ENCODE measurements at places on chromosomes 7 and 10.

DNA sequence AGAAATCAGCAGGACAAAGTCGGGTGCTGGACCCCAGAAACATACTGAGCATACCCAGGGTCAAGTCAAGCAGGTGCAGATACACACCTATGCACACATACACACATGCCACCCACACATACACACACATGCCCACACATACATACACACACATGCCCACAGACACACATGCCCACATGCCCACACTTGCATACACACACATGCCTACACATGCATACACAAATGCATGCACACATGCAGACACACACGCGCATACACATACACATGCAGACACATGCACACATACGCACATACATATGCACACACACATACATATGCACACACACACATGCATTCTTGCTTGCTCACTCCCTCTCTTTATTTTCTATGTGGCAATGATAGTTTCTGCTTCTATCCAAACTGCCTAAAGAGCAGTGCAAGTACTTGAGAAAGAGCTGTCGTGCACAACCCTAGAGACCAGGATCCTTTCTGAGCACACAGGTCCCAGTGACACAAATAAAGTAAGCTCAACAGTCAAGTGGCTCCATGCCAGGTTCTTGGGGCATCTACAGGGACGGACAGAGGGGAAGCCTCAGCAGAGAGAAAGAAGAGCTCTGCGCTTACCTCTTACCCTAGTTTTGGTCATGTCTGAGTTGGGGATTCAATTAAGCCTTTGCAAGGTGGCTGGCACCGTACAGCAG, 83.7 kb downstream of the EBF3 start:
- DNase-seq, result no peak

DNA sequence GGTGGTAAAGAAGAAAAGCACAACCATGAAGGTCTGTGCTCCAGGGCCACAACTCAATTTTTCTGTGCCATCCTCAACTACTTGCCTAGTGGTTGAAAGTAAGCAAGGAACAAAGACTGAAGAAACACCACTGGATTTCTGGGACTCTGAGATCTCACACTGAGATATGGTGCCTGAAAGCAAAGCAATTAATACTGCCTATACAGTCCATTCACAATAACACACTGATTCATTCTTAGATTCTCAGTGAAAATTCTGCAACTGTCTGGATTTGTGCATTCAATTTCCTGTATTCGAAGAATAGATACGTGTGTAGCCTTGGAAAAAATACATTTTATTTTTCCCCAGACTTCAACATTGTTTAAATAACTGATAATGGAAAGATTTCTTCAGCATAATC, 116.4 kb upstream of the FAM133B start:
- no peak for DNase-seq

- DNase-seq, result no peak
Measured at GRCh38 chr10:88490231-88490980, 92.7 kb downstream of the RNLS start.

GRCh38 chr7:156473476-156474240, 166.9 kb upstream of the RNF32 start:
- DNase-seq, result peak; percentile 57

- no peak for DNase-seq
Measured at GRCh38 chr10:86195521-86196157, 171.0 kb downstream of the GRID1 start.

DNA sequence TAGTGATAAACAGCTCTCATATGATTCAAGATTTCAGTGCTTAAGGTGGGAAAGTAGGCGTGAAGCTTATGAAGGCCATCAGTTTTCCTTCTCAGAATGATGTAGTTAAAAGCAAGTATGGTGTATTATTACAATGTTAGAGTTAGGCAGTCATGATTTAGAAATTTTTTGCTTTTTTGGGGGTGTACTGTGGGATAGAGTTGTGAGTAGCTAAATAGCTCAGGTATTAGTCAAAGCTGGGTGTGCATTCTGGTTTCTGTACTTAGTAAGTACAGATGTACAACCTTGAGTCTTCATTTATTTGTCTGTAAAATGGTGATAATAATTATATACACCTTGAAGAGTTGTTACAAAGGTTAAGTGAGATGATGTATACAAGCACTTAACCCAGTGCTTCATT, 52.2 kb downstream of the R3HCC1L start:
- no peak for DNase-seq

DNA sequence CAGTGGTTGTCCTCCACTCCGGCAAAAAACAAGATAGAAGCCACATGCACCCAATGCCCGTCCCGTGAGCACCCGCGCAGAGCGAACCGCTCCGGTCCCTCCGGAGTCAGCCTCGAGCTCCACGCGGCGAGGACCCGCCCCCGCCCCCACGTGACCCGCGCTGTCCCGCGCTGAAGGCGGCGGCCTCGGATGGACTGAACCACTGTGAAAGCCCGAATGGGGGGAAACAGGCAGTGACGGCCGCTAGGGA, 766 bp upstream of the EIF3B start:
- peak; percentile 86 for DNase-seq

GRCh38 chr7:156941393-156942182, 7.9 kb upstream of the NOM1 start:
- no peak for DNase-seq

DNA sequence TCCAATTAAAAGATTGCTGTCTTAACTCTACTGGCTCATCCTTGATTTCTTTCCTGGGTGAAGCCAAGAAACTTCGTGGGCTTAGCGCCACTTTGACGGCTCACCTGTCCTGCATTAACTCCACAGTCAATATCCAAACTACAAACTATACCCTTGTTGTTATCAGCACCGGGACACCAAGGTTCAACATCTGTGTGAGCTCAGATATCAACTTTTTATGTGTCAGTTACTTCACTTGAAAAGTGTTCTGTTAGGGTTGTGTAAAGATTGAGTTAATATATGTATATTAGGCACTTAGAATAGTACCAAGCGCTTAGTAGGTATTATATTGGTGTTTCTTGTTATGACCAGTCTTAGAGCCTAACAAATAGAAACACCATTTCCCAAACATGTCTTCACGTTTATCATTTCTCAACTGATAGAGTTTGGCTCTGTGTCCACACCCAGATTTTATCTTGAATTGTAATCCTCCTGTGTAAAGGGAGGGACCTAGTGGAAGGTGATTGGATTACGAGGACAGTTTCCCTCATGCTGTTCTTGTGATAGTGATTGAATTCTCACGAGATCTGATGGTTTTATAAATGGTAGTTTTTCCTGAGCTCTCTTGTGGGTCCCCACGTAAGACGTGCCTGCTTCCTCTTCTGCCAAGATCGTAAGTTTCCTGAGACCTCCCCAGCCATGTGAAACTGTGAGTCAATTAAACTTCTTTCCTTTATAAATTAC, 19.0 kb upstream of the ST8SIA6 start:
- no peak for DNase-seq

DNA sequence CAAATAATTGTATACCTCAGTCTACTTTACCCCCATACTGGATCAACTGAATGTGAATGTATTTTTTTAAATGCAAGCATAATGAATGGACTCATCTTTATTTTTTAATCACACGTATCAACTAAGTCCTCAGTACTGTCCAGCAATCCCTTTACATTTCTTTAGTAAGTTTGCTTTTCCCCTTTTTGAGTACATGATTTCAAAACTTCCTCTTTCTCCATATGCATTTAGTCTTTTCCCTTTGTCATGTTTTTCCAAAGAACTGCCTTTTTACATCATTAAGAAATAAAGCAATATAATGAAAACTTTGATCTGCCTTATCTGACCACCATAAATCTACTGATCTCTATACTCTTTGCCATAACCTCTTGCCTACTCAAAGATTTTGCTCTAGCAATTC, 182.5 kb upstream of the AKR1E2 start:
- DNase-seq, result no peak

GRCh38 chr10:82092111-82092510, 217.1 kb downstream of the NRG3 start:
- no peak for DNase-seq

GRCh38 chr10:121406823-121407545, 191.3 kb downstream of the FGFR2 start:
- peak; percentile 67 for DNase-seq

GRCh38 chr10:29671228-29671780, 36.5 kb upstream of the SVIL start:
- DNase-seq, result no peak

- DNase-seq, result peak; percentile 98
Measured at GRCh38 chr7:155860840-155861479, 48.7 kb upstream of the SHH start.

DNA sequence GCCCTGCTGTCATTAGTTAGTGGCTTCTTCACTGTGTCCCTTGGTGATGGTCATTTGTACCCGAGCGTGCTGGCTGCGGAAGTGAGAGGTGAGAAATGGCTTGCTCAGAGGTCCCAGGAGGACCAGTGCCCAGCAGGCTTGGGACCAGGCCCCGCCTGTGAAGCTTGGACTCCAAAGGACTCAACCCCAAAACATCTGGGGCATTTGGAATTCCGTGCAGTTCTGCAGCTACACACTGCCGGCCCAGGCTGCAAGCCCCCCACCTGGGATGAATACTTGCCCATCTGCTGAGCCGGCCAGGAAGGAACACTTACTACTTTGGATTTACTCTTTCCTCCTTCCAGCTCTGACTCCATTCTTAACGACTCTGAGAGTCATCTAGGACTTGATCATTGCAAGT, 18.0 kb downstream of the ECHDC3 start:
- DNase-seq, result no peak

DNA sequence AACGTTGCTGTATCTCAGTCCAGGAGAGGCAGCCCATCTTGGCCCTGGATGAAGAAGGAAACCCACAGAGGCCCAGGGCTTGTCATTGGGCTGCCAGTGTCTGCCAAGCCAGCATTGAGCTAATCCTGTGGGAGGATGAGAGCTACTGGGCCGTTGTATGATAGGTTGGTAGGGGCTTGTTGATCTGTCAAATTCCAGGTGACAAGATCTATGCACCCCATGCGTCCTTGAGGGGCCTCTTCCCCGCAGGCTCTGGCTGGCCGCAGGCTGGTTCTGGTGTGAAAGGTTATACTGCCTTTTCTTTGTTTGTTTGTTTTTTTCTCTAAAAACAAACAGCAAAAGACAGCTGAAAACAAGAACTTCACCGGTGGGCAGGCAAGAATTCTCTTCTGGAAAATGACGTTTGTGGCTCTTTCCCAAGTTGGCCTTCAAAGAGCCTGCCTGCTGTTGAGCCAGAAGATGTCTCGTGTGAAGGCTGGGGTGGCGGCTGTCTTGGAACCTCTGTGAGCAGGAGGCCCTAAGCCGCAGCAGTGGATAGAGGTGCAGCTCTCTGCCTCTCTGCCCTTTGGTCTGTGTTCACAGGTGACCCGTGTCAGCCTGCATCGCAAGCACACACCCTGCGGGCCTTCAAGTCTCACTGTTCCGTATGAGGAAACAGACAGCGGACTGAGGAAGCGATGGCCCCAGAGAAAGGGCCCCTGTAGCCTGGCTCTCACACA, 23.3 kb downstream of the CYP17A1 start:
- no peak for DNase-seq

GRCh38 chr10:112558476-112559142, 111.6 kb downstream of the VTI1A start:
- no peak for DNase-seq
